Stimulated activated CD4-positive, alpha-beta T cell treated with anti-CD3 and anti-CD28 coated beads, Interleukin-1b, Interleukin-23, amount 100 ng/mL, for 48 hours (primary cell): ENCODE measurements at places on chromosomes 16 and 17.
A peak's percentile ranks its signal among the peaks of the same experiment; 100 is the strongest.

DNA sequence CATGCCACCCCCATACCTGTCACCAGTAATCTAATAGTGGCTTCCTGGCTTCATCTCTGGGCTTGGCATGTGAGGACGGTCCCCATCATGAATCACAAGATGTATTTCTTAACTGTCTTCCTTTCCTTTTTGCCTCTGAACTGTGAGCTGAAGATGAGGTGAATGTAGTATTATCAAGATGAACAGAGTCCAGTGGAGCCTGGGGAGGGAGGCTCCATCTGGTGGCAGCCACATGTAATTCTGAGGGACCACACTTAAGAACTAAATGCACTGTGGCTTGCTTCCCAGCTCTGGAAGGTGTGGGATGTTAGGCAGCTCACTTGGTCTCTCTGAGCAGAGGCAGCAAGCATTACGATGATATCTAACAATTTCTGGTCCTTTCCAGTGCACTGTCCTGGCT lies 354.9 kb upstream of the ASIC2 start:
- no peak for DNase-seq

GRCh38 chr17:41060052-41060604 lies at the start of gene KRTAP2-3:
TSS of gene KRTAP2-3 (minus strand) at chr17:41060114. CDS start at chr17:41060050, 64 bp downstream.
- DNase-seq = no peak

GRCh38 chr16:48381201-48381600 lies 4.0 kb downstream of the SIAH1 start:
- no peak for DNase-seq

GRCh38 chr17:48351911-48352332 lies 78.1 kb downstream of the SKAP1 start:
- no peak for DNase-seq

GRCh38 chr17:49353607-49354006 lies 8.4 kb downstream of the ZNF652 start:
- no peak for DNase-seq

- peak; percentile 93 for DNase-seq
Observed at GRCh38 chr17:58331815-58332777, 3.5 kb upstream of the TSPOAP1 start.

DNA sequence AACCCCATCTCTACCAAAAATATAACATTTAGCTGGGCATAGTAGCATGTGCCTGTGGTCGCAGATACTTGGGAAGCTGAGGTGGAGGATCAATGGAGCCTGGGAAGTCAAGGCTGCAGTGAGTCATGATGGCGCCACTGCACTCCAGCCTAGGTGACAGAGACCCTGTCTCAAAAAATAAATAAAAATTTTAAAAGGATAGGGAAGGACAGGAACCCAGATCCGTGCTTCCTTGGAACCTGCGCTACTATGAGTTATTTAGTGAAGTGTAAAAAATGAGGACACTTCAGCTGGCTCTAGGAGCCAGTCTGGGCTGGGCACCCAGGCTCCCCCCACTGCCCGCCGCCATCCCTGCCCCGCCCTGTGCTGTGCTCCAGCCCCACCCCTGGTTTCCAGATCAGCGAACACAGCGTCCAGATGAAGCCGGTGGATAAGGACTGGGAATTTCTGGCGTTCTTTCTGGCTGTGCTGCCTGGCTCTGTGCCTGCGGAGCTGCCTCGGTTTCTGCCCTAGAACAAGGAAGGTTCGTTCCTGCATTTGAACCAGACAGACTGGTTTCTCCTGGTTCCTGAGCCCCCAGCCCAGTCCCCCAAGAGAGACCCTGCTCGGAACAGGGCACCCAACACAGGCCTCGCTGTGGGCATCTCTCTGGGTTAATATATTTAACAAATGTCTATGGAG lies 18.5 kb downstream of the PLLP start:
- DNase-seq = no peak

GRCh38 chr17:67379251-67379630 lies 2.2 kb downstream of the PITPNC1 start:
- no peak for DNase-seq

DNA sequence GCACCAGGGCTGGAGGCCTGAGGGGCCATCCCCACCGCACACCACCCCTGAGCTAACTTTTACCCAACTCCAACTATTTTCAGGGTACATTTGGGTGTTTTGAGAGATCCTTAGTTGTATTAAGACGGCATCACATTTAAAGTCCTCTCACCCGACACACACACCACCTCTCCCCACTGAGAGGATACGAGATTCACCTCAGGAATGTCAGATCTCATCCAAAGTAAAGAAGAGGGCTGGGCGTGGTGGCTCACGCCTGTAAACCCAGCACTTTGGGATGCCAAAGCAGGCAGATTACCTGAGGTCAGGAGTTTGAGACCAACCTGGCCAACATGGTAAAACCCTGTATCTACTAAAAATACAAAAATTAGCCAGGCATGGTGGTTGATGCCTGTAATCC lies 88.4 kb downstream of the RBFOX3 start:
- no peak for DNase-seq

DNA sequence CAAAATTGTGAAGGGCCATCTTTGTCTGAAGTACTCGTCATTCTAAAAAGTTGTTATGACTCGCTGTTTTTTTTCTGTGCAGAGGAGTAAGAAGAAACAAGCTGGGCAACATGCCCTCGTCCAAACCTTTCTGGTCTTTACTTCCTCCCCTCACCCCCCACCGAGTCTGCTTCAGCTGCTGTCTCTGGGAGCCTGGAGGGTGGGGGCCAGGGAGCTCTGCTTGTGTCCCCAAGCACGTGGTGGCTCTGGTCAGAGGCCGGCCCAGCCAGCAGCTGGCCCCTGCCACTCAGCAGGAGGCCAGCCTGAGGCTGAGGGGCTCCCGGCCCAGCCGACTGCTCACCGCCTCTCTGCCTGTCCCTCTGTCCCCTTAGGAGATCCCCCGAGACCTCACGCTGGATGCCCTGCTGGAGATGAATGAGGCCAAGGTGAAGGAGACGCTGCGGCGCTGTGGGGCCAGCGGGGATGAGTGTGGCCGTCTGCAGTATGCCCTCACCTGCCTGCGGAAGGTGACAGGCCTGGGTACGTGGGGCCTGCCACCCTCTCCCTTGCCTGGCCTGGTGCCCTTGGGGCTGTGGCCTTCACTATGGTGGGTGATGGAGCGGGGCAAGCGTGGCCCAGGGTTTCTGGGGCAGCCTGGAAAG lies 53.7 kb upstream of the LGALS9 start:
- DNase-seq = no peak

- no peak for DNase-seq
Observed at GRCh38 chr16:29668267-29668666, 5.2 kb downstream of the SPN start.

DNA sequence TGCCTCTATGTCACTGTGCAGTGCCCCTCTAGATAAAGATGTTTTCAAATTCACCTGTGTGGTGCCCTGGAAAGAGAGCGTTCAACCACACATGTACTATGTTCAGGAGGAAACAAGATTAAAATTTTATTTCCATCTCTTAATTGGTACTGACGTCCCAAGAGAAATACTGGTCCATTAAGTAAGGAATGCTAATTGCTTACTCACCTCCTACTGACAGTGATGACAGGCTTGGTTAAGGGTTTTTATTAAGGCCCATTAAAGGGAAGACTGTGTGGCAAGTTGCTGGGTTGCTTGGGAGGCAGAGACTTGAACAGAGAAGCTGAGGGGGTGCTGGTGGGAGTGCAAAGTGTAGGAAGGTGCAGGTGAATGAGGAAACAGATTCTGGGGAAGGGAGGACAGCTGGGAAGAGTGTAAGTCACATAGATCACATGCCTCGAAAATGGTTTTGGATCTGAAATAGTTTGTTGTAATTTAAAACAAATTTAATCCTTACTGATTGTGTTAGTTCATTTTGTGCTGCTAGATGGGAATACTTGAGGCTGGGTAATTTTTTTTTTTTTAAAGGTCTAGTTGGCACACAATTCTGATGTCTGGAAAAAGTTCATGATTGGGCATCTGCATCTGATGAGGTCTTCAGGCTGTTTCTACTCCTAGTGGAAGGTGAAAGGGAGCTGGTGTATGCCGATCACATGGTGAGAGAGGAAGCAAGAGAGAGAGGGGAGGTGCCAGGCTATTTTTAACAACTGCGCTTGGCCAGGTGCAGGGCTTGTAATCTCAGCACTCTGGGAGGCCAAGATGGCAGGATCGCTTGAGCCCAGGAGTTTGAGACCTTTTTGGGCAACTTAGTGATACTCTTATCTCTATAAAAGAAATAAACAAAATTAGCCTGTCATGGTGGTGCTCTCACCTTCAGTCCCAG lies 140.5 kb downstream of the CACNG3 start:
- DNase-seq = no peak

- no peak for DNase-seq
Observed at GRCh38 chr16:20291208-20292206, 35.8 kb downstream of the GP2 start.

DNA sequence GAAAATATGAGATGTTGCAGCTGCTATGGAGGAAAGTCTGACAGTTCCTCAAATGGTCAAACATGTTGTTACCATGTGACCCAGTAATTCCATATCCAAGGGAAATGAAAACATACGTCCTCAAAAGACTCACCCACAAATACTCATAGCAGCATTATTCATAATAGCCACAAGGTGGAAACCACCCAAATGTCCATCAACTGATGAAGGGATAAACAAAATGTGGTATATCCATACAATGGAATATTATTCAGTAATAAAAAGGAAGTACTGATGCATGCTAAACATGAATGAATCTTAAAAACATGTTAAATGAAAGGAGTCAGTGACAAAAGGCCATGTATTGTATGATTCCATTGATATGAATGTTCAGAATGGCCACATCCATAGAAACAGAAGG lies 140.2 kb downstream of the PITPNC1 start:
- DNase-seq = no peak

DNA sequence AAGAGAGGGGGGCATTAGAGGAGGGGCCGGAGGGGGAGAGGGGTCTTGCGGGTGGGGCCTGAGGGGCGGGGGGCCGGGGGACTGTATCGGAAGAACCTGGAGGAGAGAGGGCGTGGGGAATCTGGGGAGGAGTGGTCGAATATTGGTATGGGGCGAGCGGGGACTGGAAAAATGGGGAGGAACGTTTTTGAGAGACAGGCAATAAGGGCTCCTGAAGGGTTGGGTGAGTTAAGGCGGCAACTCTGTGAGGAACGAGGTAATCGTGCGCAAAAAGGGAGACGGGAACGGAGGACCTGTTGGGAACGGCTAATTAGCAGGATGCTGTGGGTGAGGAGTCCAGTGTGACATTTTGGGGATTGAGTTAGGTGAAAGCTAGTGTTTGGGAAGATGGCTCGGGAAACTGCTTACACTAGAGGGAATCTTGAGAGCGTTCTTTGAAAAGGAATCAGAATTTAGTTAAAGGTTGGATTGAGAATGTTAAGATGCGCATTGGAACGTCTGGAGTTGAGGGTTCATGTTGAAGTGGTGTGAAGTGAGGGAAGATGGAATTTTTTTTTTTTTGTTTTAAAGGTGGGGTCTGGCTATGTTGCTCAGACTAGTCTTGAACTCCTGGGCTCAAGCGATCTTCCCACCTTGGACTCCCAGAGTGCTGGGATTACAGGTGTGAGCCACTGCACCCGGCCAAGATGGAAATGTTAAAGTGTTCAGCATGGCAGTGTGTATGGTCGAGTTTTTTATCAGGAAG lies 662 bp downstream of the WIPF2 start:
- DNase-seq = peak; percentile 26

DNA sequence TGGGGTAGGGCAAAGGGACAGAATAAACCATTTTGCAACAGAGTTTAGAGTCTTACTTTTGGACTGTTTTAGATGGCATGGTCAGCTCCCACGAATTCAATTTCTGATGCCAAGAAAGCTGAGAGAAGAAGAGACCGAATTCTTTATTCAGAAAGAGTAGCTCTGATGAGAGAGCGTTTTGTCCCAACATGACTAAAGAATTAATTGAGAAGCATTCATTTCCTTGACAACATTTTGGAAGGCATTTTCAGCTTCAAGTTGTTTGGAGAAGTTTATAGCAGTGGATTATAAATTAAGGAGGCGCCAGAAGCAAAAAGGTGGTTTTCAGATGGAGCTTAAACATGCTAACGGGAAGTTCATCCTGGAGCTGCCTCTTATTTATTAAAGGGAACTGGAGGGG lies 12.2 kb downstream of the GAN start:
- no peak for DNase-seq

DNA sequence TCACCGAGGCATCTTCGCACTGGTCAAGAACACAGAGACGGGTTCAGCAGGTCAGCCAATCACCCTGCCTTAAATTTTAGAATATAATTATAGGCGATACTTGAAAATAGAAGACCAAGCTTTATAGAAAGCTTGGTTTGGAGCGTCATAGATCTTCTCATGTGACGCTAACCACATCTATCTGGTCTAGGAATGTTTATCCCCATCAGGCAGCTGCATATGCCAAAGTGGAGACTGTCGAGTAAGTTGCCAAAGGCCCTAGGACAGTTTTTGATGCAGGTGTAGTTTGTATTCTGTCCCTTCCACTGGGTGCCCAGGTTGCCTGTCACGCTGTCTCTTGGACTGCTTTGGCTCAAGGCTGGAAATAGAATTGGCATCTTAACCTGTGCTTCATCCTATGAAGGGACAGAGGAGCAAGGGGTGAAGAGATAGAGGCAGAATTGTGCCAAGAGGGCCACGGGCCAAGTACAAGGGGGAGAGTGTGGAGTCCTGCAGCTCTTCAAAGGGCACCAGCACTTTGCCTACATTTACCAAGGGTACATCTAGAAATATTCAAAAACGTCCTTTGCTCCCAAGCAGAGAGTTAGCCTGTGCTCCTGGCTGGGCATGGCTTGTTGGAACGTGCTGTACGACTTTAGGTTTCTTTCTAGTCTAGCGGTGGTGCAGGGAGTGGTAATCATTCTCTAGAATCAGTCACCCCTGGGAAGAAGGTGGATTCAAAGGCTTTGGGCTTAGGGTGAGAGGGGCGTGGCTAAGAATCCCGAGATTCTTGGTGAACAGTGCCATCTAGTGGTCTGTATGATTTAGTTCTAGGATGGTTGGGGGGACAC lies 5.3 kb upstream of the WIPI1 start:
- peak; percentile 77 for DNase-seq

DNA sequence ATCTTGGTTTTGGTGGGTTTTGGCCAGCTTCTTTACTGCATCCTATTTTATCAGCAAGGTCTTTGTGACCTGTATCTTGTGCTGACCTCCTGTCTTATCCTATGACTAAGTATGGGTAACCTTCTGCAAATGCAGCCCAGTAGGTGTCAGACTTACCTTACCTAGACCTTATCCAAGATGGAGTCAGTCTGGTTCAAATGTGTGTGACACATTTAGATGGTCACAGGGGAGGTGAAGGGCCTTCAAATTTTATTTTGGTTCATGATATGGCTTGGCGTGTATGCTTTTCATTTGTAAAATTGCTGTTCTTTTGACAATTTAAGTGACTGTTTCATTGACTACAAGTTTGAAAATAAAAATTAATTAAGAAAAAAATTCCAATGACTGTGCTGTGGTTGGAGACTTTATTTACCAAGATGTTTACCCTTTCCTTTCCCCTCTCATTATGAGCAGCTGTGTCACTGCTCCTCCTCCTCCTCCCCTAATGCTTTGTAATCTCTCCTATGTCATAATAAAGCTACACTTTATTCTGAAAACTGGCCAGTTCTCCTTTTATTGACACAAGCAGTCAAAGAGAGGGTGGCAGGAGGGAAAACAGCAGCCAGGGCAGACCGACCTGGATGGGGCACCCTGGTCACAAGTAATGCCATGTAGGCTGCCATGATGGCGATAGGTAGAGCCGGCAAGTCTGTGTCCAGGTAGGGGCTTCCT lies 49.4 kb downstream of the TNFRSF13B start:
- no peak for DNase-seq
